Stimulated activated CD8-positive, alpha-beta memory T cell treated with anti-CD3 and anti-CD28 coated beads, Interleukin-4, amount 100 ng/mL, for 1 hour (primary cell): ENCODE measurements at places on chromosomes 12 and 14.

GRCh38 chr12:125056306-125056705 lies 8.9 kb upstream of the AACS start:
- no peak for DNase-seq

DNA sequence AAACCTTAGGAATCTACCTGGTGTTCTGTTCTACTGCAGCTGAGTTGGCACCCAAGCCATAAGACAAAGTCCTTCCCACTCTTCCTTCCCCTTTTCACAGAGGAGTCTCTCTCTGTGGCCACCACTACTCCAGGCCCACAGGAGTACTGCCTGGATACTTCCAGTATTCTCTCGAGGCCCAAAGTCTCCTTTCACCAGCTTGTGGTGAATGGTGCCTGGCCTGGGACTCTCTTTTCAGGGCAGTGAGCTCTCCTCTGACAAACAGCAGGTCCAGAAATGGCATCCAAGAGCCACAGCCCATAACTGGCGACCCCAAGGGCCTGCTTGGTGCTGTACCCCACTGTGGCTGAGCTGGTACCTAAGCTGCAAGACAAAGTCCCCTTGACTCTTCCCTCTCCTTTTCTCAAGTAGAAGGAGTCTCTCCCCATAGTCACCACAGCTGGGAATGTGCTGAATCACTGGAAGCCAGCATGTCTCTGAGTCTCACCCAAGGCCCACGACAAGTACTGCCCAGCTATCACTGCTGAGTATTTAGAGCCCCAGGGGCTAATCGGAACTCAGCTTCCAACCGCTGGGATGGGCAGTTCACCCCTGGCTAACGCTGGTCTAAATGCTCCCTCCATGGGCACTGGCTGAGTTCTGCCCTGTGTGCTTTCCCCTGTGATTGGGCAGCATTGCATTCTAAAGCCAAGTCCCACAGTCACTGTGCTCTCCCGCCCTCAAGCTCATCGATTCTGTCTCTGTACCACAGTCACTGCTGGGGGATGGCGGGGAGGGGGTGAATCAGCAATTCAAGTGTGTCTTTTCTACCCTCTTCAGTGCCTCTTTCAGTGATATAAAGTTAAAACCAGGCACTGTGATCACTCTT lies 6.1 kb downstream of the A2ML1 start:
- no peak for DNase-seq

DNA sequence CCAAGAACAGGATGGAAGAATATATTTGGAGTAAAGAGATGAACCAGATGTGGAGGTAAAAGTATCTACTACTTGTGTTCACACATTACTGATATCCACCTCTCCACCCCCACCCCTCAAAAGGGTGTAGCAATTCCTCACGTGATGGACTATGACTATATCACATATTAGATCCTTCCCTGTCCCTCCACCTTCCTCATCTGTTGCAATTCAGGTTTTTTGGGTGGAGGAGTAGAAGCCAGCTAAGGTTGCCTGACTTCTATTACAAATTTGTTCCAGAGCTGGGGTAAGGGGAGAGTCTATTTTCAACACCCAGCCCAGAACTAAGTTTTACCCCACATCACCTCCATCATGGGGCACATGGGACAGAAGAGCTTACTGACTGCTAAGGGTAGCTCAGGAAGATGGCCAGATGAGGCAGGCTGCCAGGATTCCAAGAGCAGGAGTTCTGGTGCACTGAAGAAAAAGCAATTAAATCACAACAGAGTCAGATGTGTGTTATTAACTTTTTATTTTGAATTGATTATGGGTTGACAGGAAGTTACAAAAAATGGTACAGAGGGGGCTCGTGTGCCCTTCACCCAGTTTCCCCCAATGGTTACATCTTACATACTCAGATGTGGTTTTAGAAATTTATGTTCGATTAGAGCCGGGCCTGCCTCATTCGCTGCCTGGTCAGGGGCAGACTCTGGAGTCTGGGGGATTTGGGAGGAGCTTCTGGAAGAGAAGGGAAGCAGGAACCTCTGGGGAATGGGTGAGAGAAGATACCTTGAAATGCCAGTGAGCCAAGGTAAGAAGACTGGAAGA lies 2.1 kb downstream of the RNASE13 start:
- no peak for DNase-seq

DNA sequence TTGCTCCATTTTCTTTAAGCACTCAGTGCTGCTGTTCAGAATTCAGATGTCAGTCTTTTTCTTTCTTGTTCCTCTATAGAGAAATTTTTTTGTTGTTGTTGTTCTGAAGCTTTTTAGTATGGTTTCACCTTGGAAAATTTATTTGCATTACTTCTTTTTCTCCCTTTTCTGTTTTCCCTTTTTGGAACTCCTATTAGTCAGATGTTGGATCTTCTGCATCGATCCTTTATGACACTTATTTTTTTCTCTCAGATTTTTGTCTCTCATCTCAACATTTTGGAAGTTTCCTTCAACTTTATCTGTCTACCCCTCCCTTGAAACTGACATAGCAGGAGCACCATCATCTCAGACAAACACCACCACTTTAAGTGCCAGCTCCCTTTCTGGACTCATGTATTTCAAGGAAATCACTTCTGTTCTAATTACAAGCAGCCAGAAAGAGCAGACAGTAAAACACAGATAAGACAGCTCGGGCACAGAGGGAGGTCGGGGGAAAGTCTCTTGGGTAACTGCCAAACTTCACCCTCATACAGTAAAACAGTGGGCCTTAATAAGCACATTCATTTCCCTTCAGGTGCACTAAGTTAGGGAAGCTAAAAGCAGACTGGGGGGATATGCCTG lies 222.7 kb upstream of the PLXNC1 start:
- no peak for DNase-seq

GRCh38 chr12:93169536-93169935 lies 208.2 kb upstream of the NUDT4 start:
- DNase-seq, result no peak

GRCh38 chr14:101182476-101182875 lies 279.0 kb upstream of the RTL1 start:
- no peak for DNase-seq

DNA sequence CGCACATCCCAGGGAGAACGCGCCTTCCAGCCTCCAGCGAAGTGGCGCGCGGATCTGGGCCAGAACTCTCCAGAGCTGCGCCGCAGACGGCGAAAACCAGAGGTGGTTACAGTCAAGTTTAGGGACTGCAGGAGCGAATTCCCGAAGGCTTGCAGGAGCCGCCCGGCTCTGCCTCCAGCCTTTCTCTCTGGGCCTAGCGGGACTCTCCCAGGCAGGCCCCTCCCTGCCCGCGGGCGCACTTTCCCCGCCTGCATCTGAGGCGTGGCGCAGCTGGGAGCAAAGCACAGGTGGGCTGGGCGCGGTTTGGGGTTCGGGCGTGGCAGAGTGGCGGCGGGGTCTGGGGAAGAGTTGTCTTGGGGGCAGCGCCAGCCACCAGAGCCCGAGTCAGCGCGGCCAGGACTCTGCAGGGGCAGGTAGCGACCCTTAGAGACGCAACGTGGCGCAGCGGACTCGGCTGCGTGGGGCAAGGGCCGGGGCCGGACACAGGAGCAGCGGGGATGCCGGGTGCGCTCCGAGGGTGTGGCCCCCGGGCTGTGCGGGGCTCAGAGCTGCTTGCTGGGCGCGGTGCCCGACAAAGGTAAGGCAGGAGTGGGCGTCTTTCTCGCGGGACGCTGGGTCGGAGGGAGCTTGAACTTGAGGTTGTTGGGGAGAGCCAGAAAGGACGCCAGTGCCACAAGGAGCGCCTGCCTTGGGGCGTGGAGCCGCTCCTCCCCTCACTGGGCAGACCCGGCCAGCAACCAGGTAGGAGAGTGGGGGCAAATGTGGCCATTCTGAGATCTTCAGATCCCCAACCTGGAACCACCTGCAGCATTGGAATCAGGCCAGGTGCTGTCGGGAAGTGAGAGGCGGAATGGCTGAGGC lies 1126.0 kb downstream of the AACS start:
- no peak for DNase-seq

DNA sequence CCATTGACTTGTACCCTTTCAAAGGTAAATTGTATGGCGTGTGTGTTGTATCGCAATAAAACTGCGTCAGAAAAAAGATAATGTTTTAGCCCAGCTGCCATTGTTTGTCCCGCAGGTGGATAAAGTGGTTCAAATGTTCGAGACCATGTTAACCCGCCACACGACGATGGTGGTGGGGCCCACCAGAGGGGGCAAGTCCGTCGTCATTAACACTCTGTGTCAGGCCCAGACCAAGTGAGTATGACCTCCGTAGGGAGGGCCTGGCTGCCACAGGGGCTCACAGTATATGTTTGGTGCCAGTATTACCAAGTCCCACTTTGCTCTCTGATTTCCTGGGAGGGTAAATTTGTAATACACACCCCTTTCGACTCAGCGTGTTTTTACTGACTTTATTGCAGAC lies 96.9 kb downstream of the DNAH10 start:
- no peak for DNase-seq

GRCh38 chr14:94649543-94650443 lies 37.6 kb downstream of the SERPINA3 start:
- no peak for DNase-seq
